ENCODE measurements at places on chromosomes 1 and 21. TPM values are rescaled to one million over a fixed set of nuclear protein-coding genes. Genes with fewer than 3 reads are reported as not detected.

The GABRD gene
- total RNA-seq, result not detected

The ZNF697 gene
- total RNA-seq, result 3.7 TPM

The IGSF9 gene
- 0.17 TPM for total RNA-seq

The MFAP2 gene
- total RNA-seq, result 8.3 TPM

The PPFIA4 gene
- total RNA-seq, result 1.3 TPM

DNA sequence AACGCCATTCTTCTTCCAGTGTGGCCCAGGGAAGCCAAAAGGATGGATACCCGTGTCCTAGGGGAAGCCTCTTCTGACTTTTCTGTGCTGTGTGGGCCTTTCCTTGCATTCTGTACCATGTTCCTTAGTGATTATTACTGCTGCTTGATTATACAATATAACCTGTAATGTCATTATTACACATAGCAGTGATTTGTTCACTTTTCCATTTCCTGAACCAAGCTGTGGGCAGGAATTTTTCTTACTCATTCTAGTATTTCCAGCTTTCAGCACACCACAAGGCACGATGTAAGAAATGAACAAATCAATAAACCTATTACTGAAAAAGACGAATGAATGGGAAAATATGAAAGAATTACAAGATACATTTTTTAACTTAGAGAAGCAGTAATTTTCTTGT, 8.4 kb upstream of the USP33 start:
- DNase-seq, result no peak

- DNase-seq, result no peak
These were observed 305.5 kb upstream of the DUSP10 start for GRCh38 chr1:222047366-222047765.

DNA sequence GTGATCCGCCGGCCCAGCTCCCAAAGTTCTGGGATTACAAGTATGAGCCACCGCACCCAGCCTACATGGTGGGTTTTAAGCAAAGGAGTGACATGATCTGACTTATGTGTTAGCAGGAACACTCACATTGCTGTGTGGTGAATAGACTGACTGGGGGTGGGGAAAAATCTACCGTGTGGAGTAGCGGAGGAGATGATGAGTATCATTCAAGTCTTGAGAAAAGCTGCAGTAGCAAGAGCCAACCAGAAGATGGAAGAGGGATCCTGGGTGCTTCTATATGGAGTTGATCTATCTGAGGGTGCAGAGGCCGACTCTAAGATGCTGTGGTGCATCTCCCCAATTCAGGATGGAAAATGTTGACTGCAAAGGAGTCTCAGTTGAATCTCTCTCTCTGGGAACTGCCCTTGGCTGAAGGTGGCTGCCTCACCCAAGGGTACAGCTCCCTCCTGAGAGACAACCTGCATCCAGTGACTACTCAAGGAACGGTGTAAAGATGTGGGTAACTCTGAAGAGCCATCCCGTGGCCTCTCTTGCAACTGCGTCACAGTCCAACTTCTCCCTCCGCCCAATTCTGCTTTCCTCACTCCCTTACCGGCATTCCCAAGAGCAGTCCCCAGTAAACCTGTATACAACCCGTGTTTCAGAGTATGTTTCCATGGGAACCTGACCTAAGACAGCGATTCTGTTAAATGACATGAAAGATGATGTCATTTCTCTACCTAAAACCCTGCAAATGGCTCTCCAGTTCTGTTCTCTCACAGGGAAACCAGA, 7.4 kb upstream of the B3GALNT2 start:
- DNase-seq, result no peak

DNA sequence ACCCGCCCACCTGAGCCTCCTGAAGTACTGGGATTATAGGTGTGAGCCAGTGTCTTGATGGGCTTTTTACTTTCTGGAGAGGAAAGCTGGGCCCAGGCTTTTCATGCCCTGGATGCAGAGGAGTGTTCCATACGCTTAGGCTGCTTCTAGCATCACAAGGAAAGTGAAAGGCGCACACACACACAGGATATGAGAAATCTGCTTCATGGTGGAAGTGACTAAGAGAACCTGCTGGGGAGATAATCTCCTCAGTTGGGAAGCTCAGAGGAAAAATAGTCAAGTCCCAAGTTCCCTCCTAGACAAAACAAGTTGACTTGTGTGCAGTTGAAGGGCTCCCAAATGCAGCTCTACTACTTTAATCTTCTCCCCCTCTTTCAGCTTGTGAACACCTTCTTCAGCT, 2.2 kb downstream of the NUDC start:
- no peak for DNase-seq

DNA sequence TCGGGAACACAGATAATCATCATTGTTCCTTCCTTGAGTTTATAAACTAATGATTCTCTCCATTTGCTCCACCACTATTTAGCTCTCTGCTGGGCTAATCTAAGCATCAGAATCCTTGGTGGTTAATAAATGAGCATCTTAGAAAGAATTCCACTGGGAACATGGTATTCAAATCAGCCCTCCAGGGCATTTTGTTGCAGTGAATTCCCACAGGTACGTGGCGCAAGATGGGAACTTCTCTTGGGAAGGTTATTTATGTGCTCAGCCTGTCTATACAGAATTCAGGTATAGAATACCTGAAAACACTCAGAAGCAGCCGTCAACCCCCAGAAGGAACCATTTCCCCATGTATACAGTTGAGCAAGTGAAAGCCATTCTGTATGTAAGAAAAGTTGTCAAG, 131.5 kb downstream of the NTNG1 start:
- DNase-seq, result no peak

DNA sequence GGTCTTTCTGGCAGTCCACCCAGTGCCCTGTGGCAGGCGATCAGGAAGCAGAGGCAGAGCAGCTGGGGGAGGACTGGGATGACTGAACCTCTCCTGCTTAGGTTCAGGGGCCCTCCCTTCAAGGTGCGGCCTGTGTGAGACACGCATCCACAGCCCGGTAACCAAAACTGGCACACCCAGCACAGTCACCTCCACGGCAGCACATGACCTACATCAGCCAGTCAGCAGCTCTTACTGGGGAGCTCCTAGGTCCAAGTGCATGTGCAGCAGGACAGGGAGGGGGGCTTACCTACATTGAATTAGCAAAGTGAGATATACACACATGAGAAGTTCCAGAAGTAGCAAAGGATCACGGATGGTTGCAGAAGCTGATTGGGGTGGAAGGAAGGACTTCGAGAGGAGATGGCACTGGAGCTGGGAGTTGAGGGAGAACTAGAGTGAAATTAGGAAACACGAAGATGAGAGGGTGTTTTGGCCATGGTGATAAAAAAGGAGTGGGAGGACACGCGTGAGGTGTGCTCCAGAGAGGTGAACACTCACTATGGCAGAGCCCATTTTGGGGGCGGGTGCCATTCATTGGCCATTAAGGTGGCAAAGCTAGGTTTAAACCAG, 51.4 kb upstream of the IRF2BP2 start:
- peak; percentile 86 for DNase-seq

DNA sequence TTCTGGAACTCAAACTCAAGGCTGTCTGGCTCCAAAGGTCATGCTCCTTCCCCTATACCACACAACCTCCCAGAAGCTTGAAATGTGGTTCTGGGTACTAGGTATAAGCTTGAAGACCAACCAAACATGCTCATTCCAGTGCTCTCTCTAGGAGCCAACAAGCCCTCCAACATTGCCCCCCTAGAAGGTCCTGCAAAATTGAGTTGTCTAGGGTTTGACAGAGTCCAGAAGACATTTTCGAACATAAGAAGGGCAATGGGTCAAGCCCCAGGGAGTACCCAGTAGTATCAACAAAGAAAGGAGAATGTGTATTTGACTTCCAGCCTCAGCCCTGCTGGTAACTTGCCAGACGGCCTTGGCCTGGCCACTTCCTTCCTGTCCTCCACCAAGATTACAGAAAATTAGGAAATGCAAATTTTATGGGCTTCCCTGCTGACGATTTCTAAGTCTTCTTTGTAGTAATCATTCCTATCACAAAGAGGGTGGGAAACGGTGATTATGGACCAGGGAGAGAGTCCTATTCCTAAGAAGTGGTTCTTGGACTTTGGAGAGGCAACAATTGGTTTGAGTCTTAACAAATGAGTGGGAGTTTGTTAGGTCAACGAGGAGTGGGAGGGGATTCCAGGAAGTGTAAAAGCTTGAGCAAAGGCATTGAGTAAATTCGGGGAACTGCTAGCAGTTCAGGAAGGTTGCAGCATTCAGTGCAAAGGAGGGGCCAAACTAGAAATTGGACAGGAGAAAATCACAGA, 18.7 kb upstream of the SLAMF1 start:
- DNase-seq, result peak; percentile 91

- DNase-seq, result no peak
These were observed 100.5 kb upstream of the NEK7 start for GRCh38 chr1:198056255-198056654.

DNA sequence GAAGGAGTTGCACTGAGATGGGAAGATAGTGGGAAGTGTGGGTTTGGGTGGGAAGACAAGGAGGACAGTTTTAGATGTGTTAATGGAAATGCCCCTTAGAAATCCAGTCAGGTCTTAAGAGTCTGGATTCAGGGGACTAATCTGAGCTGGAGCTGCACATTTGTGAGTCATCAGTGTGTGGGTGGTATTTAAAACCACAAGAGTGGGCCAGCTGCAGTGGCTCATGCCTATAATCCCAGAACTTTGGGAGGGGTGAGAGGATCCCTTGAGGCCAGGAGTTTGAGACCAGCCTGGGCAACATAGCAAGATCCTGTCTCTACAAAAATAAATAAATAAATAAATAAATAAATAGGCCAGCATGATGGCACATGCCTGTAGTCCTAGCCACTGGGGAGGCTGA, 40.9 kb upstream of the SLC6A9 start:
- DNase-seq, result no peak

- no peak for DNase-seq
These were observed 9.8 kb upstream of the COL6A1 start for GRCh38 chr21:45971616-45972352.

- DNase-seq, result no peak
These were observed 599 bp downstream of the MRPL24 start for GRCh38 chr1:156740237-156740740.

DNA sequence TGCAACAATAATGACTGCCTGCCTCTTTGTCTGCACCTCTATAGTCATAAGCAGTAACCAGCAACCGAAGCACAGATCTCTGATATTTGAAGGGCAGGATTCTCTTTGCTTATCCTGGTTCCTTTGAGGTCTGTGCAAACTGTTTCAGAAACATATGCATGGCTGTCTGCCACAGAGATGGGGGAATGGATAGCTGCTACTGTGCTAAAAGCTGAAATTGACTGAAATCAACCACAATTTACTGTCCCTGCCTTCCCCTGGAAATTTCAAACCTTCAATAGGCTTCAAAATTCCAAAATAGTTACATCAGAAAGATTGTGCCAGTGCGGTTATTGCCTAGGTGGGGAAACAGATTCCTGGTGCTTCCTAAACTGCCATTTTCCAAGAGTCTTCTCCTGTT, 136.8 kb upstream of the GORAB start:
- DNase-seq, result no peak

DNA sequence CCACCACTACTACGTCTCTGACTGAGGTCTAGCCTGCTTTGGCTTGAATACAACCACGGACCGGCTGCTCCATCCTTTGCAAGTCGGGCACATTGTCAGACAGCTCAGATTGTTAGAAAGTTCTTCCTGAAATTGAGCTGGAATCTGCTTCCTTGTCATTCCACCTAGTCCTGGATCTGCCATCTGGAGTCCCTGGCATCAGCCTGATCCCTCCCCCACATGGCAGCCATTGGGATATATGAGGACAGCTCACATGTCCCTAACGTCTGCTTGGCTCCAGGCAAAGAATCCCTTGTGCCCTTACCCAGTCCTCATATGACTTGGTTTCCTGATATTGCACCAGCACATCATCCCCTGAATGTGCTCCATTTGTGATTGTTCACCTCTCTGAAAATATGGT, 56.3 kb upstream of the SYT6 start:
- DNase-seq, result no peak

GRCh38 chr1:30735668-30736498, 12.5 kb upstream of the MATN1 start:
- DNase-seq, result no peak

DNA sequence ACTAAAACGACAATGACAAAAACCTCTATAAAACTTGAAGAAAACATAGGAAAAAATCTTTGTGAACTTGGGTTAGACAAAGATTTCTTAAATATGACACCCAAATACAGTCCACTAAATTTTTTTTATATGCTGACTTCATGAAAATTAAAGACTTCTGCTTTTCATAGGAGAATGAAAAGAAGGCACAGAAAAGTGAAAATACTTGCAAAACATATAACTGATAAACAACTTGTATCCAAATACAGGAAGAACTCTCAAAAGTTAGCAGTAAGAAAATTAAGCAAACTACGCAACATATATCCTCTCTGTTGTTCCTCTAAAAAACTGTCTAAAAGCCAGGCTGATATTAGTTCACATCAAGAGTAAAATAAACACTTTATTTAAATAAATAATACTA, 53.6 kb downstream of the KIFAP3 start:
- no peak for DNase-seq

DNA sequence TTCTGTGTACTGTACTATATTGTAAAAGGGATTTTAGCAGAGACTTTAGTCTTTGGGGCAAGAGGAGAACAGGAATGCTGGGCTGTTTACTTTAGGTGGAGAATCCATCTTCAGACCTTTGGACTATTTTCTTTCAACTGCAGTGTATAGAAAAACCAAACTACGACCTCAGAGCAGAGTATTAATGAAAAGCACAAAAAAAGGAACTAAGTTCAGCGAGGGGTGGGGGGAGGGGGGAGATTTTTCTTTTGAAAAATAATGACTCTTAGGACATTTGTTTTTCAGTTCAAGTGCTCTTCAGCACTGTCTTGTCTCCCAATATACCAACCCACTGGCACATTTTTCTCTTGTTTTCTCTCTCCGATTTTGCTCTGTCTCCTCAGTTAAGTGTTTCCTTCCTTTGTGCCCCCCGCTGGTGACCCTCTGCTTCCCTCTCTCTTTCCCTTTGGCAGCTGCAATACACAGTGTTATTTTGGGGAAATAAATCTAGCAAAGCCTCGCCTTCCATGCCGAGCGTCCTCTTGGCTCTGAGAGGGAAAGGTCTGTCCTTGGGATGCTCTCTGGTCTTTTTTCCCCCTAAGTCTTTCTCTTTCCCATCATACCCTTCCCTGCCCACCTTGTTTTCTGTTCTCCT, 44.8 kb downstream of the ACP6 start:
- DNase-seq, result no peak

DNA sequence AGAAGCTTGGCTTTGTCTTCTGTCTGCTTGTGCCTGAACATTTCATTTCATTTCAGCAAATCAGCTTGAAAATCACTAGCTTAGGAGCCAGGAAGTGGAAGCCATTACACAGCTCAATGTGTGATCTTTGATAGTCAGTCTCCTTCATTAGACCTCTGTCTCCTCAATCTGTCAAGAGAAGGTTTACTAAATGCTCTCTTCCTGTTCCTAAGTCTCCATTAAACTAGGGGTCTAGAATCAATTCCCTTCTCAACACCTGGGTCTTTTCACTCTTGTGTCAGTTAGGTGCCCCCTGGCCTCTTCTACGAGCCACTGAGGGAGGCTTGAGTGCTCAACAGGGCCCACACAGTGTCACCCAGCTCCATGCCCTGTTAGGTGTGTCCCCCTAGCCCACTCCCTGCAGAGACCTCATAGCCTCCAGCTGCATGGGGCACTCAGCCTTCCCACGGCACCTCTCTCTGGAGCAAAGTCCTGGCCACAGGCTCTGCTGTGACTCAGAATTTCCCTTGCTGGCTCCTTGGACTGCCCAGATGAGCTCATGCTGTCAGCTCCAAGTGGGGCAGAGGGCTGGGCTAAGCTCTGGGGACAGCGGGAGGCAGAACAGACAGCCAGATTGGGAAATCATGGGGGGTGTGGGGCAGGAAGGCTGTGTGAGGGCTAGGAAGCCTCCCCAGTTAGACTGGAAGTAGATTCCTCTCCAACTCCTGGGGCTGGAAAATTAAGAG, 115.7 kb upstream of the IPO9 start:
- peak; percentile 98 for DNase-seq
